ENCODE measurements at places on chromosomes 6 and 20.

GRCh38 chr6:33236328-33236727 is 28.0 kb downstream of the RING1 start:
- no peak for DNase-seq

DNA sequence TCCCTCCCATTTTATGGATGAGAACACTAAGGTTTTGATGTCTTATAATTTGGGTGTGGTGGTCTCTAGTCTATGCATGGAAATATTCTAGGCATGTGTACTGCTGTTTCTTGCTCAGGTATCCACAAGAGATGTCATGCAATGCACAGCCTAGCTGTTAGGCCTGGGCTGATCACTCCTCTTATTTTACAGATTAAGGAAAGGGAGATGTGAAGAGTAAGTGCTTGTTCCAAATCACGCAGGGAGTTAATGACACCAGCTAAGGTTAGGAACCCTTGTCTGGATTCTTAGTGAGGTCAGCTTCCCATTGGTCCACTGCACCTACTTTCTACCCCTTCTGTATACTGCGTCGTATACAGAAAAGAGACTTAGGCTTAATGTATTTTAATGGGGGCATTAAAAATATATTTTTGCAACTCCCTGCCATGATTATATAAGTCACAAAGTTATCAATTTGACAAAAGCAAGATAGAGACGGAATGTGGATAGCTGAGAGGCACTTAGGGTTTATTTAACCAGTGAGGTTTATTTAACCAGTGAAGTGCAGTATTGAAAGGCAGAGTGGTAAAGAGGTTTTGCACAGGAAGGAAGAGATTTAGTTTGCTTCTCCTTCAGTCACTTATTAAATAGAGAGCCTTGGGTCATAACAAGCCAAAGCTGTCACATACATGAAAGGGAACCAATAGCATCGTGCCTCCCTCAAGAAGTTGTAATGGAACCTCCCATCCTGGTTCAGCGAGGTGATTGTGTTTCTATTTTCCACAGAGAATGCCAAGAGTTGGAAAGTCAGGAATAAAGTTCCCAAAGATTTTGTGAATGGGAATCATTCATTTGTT is 95.0 kb upstream of the FAM184A start:
- no peak for DNase-seq

DNA sequence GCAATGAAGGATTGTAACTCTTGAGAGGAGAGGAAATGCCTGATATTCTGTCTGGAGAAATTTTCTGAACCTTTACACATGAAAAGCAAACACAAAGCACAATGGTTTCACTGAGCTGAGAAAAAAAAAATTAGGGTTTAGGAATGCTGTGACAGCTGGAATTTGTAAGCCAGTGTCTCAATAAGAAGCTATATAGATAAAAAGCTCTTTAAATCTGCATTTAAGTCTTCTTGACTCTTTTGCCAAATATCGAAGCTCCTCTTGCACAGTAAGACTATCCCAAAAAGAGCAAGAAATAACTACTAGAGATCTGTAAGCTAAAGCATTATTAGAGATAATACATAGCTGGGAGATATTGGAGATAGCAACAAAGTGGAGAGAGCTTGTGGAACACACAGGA is 1334.0 kb upstream of the CITED2 start:
- DNase-seq: no peak

- no peak for DNase-seq
Observed at GRCh38 chr20:44073675-44074071, 113.3 kb downstream of the JPH2 start.

- DNase-seq: no peak
Observed at GRCh38 chr6:27295301-27296079, 16.6 kb downstream of the POM121L2 start.
